ENCODE measurements at places on chromosomes 5 and 9.
A peak's percentile ranks its signal among the peaks of the same experiment; 100 is the strongest.

DNA sequence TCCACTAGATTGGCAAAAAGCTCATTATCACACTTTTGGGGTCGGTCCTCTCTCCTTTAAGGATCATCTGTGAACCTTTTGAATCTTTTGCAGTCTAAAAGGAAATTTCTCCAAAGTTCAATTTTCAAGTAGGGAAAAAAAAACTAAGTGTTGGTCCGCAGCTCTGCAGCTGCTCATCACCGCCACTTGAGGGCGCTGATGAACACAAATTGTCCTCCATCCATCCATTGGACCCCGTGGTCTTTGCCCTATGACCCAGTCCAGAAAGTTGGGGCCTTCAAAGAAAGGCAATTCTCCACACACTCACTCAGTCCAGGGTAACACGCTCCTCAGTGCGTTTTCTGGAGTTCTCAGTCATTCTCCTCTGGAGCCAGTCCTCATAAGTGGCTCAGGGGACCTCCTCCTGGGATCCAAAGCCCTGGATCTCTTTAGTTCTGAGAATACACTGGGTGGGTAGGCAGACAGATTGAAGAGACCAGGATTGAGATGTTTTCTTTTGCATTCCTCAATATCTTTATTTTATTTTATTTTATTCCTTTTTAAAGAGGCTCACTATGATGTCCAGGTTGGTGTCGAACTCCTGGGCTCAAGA lies 63.6 kb upstream of the SLC28A3 start:
- no peak for DNase-seq

GRCh38 chr9:254516-254915 lies 39.9 kb downstream of the DOCK8 start:
- no peak for DNase-seq

GRCh38 chr5:108917596-108917995 lies 169.9 kb downstream of the FER start:
- DNase-seq, result no peak

GRCh38 chr5:63553073-63553472 lies 409.2 kb downstream of the HTR1A start:
- DNase-seq, result no peak

DNA sequence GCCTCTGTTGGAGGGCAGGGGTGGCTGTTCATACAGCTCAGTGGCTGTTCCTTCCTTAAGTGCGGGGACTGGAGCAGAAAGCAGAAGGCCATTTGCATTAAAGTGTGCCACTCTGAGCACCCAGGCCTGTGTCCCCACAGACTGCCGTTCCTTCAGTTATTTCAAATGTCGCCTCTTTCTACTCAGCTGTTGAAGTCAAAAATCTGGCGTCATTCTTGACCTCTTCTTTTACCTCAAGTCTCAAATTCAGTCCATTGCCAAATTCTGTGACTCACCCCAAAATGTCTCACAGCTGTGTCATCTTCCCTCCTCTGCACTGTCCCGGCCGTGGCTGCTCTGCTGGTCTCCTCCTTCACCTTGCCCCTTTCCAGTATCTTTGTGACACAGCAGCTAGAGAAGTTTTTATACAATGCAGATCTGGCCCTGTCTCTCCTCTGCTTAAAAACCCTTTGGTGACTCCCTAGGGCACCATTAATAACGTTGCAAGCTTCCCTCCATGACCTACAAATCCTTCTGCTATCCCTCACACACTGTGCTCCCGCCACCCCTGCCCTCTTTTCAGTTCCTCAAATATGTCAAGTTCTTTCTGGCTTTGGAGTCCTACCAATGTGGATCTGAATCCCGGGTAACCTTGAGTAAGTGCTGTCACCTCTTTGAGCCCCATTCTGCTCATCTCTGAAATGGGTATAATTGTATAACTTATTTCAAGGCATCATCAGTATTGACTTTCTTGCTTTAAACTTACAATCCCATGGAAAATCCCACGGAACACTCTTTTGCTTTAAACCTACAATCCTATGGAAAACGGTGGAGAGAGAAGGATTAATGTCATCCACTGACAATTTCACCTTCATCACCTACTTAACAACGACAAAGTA lies 98.3 kb upstream of the BOD1 start:
- peak; percentile 96 for DNase-seq

GRCh38 chr9:103661663-103662062 lies 432.4 kb upstream of the SMC2 start:
- DNase-seq, result no peak

- DNase-seq, result no peak
These were observed 65.5 kb downstream of the MAP1B start for GRCh38 chr5:72172786-72173185.

- DNase-seq, result no peak
These were observed 73.5 kb downstream of the MFAP3 start for GRCh38 chr5:154112255-154112654.

DNA sequence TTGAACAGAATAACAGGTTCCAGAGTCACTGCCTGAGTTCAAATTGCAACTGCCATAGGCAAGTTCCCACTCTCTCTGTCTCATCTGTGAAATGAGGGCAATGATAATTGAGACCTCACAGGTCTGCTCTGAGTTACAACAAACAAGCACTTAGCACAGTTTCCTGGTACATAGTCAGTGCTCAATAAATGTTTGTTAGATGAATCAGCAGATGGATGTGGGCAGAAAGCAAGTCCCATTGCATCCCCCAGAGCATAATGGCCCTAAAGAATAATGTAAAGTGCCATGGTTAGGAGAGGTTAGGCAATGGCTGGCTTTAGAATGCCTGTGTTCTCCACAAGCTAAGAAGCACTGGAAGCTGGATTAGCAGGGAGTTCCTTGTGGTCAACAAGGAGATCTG lies 136.5 kb upstream of the LARP1 start:
- no peak for DNase-seq

DNA sequence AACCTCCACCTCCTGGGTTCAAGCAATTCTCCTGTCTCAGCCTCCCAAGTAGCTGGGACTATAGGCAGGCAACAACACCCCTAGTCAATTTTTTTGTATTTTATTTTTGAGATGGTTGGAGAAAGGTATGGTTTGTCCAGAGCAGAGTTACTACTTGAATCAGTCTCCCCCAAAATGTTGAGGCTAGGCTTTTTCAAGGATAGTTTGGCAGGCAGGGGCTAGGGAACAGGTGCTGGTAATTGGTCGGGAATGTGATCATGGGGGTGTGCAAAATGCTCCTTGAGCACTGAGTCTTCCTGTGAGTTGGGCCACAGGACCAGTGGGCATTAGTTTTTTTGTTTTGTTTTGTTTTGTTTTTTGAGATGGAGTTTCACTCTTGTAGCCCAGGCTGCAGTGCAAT lies 28.3 kb upstream of the PRRC2B start:
- DNase-seq, result no peak

- no peak for DNase-seq
These were observed 56.6 kb downstream of the TEK start for GRCh38 chr9:27165670-27166069.

GRCh38 chr9:135021393-135021789 lies 66.1 kb upstream of the OLFM1 start:
- DNase-seq, result no peak

GRCh38 chr5:36178524-36178890 lies 26.6 kb downstream of the SKP2 start:
- DNase-seq, result no peak

- no peak for DNase-seq
These were observed 272.6 kb downstream of the ENC1 start for GRCh38 chr5:74367934-74368333.

DNA sequence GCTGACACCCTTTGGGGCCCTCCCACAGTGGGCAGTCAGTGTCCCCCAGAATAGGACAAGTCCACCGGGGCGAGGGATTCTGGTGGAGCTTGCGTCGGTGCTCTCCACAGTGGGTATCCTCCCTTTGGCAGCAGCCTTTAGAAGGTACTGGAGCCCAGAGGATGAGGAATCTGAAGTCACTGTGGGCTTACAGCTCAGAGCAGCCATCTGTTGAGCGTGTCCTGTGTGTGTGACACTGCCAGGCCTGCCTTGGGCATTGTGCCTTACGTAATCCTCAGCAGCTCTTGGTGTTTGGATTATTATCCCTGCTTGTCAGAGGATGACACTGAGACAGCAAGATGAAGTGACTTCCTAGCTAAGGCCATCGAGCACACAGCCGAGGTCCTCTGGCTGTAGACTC lies 12.6 kb downstream of the URM1 start:
- DNase-seq, result no peak

GRCh38 chr5:124704594-124705284 lies 41.7 kb downstream of the ZNF608 start:
- DNase-seq, result no peak

- no peak for DNase-seq
These were observed 7.8 kb downstream of the SH3PXD2B start for GRCh38 chr5:172446336-172447051.

DNA sequence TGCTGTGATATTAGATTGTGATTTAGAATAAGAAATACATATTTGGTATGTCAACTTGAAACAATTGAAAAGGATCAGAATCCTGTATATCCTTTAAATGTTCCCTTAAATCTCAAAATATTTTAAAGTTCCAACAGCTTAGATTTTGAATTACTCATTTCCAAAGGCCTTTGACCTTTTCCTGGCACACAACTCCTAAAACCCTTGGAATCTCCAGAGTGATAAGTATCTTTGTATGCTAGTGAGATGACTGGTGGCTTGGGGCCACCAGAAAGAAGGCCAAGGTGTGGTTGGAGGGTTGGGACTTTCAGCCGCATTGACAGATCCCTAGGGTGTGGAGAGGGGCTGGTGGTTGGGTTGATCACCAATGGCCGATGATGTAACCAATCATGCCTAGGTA lies 104.7 kb downstream of the YIPF5 start:
- DNase-seq, result no peak

DNA sequence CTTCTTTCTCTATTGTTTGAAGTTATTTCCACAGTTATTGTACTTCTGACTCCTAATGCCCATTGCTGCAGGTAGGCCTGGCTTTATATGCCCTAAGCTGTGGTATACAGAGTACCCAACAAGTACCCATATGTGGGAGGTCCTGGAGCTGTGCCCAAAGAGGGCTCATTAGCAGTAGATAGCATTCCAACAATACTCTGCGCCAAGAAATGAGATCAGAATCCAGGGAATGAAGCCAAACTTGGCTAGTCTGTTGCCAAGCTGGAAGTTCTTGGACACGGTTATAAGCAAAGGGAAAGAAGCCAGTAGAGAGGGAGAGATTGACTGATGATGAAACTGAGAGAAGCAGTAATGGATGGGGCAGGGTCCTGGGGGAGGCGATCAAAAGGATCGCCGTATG lies 29.7 kb upstream of the FAM169A start:
- no peak for DNase-seq

DNA sequence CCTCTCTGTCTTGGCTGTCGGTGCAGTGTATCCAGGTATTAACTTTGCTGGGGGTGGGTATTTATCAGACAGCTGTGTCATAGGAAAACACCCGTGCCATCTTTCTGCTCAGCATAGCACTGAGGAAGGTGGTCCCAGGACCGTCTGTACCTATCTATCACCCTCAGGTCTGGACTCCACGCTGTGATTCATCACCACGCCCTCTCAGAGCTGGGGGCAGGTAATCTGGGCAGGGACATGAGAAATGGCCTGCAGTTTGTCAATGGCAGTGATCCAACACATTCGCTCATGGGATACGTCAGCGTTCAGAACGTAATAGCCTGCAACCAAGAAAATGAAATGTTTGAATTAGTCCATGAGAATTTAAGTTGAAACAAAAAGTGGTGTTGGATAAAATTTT lies 151.6 kb upstream of the MAP1B start:
- no peak for DNase-seq

DNA sequence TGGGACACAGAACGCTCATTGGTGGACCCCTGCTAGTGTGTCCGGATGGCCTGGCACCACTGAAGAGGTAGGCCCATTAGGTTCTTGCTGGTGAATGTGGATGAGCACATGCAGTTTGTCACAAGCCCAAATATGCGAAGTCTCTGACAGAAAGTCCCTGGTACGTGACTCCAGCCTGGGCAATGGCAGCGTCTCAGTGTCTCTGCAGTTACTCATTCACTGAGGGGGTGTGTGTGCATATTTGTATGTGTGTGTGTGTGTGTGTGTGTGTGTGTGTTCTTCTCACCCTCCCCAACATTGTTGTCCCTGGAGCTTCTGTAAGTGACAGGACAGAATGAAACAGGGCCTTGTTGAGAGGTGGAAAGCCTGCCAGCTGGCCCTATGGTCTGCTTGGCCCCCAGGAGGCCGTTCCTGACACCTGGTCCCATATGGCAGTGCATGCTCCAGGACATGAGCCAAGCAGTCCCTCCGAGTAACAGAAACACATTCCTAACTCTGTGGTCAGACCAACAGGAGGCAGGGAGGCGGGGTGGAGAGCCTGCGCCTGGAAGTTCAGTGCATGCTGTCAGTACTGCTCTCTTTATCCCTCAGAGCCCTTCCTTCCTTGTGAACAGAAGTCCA lies 169.9 kb downstream of the SLC28A3 start:
- DNase-seq, result no peak

- no peak for DNase-seq
These were observed 126.3 kb downstream of the C5orf15 start for GRCh38 chr5:133841831-133842750.

GRCh38 chr5:123001808-123002207 lies 34.7 kb downstream of the PPIC start:
- DNase-seq, result no peak

DNA sequence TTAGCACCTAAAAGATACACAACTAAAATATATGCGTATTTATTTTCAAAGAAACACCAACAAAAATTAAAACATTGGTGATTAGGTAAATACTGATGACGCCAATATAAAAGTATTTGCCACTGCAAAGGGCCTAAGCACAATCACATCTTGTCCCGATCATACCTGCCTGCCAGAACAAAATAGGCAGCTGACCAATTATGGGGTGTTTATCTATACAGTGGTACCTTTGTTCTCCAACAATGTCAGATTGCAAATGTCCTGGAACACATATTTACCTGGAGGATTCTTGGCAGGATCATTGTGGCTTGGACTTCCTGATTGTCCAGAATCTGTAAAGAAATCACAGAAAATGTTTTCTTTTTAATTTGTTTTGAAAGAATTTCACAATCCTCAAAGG lies 134.5 kb downstream of the NFIB start:
- DNase-seq, result no peak

- DNase-seq, result peak; percentile 39
These were observed 41.3 kb downstream of the ZNF366 start for GRCh38 chr5:72465601-72466563.

DNA sequence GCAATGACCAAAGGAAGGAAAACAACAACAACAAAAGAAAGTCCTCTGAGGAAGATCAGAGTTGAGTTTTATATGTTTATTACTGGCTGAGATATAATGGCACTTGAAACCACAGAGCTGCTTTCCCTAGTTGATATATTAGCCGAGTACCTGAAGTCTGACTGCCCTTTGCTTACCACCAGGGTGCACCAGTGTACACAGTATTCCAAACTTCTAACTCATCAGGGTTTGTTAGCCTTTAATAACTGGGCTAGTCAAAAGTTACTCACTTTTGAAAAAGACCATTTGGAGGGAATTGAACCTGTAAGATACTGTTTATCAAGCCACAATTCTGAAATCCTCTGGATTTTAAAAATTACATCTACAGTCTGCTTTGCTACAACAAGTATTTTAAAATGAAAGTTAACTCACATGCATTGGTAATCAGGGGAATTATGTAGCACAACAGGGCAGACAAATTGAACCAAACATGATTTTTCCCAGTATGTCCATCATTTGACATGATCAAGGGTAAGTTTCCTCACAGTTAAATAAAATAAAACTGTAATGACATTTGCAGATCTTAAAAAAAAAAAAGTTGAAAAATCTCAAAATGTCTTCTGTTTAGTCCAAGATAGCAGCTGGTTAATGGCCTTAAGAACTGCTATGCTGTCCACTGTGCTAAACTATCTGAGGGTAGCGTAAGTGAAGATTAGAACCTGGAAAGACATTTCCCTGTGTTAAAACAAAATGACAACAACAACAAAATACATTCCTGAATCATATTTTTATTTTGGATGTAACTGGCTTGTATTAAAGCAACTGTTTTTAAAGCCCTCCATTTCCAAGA lies 57.3 kb upstream of the C6 start:
- DNase-seq, result no peak

- DNase-seq, result no peak
These were observed 362.4 kb upstream of the ACTBL2 start for GRCh38 chr5:57845025-57845424.
